WTC11 (cell line): ENCODE measurements at places on chromosomes 7 and 10. TPM values are rescaled to one million over a fixed set of nuclear protein-coding genes. Genes with fewer than 3 reads are reported as not detected.
A peak's percentile ranks its signal among the peaks of the same experiment; 100 is the strongest.

FBXL15 gene
- 21.6 to 24.6 TPM (median 23.2 TPM) in 3 replicates for total RNA-seq

- peak; percentile 12 for DNase-seq
These were observed 698.3 kb downstream of the PARD3 start for GRCh38 chr10:34116681-34117271.

MOGAT3 gene
- 0.81 to 0.92 TPM (median 0.82 TPM) in 3 replicates for total RNA-seq

COL28A1 gene
- 0.81 to 1.5 TPM (median 1.0 TPM) in 3 replicates for total RNA-seq

- DNase-seq = no peak
These were observed 1.1 kb upstream of the EIF4H start for GRCh38 chr7:74173074-74173473.

MYL10 gene
- total RNA-seq = not detected in 3 replicates

CYP2C19 gene
- 0.09 to 0.14 TPM in 2 of 3 replicates, not detected in the other for total RNA-seq

BBS9 gene
- 53.8 to 59.0 TPM (median 56.6 TPM) in 3 replicates for total RNA-seq

- DNase-seq = no peak
These were observed 85.0 kb downstream of the KMT2E start for GRCh38 chr7:105098863-105099515.

ACHE gene
- total RNA-seq = 6.4 to 7.7 TPM (median 6.6 TPM) in 3 replicates

DNA sequence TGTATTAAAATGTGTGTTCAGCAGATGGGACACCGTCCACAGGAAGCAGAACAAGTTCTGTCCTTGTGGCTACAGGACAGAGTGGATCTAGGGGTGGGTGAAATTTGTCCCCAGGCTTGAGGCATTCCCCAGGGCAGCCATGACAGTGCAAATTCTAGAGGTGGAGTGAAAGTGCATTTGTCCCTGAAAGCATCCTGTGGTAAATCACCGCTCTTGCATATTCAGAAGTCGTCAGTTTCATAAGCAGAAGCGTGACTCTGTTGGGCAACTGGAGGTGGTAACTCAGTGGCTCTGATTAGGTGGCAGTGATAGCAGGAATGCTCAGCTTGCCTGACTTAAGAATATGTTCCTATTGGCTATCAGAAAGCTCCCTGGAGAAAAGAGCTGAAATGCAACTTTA lies 96.6 kb downstream of the SNX10 start:
- DNase-seq = no peak

- no peak for DNase-seq
These were observed 257.2 kb upstream of the CACNA2D1 start for GRCh38 chr7:82700741-82701140.
